ENCODE measurements at places on chromosomes 7 and 10.

DNA sequence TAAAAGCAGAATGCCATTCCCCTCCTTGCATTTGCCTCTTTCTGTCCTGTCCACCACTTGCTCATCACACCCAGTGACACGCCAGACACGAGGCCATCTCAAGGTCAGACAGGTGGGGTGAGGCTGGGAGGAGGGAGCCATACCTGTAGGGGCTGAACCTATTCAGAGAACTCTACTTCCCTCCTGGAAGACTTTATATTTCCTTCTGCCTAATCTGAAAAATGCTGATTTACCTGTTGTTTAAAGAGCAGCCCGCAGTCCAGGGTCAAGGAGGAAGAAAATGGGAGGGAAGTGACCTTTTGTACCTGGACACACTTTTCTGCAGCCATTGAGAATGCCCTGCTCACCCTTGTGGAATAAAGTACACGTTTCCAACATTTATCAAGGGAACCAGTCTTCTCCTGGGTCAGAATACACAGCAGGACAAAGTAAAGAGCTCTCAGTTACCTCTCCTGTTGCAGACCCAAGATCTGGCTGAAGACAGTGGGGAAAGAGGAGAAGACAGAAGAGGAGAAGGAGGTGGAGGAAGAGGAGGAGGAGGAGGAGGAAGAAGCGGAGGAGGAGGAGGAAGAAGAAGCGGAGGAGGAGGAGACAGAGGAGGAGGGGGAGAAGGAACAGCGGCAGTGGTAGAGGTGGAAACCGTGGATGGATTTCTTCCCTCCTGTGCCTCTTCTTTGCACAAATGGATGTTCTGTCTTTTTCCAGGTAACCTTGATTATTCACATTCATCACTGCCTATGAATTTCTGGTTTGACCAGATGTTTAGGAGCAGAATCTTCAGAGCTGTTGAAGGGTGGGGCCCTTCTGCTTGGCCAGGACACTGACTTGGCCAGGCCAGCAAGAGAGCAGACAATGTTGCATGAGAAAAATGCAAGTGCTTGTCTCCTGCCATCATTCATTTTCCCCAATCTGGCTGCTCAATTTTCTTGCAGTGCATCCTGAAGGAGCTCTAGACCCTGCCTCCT is 1.2 kb upstream of the BLNK start:
- no peak for DNase-seq

DNA sequence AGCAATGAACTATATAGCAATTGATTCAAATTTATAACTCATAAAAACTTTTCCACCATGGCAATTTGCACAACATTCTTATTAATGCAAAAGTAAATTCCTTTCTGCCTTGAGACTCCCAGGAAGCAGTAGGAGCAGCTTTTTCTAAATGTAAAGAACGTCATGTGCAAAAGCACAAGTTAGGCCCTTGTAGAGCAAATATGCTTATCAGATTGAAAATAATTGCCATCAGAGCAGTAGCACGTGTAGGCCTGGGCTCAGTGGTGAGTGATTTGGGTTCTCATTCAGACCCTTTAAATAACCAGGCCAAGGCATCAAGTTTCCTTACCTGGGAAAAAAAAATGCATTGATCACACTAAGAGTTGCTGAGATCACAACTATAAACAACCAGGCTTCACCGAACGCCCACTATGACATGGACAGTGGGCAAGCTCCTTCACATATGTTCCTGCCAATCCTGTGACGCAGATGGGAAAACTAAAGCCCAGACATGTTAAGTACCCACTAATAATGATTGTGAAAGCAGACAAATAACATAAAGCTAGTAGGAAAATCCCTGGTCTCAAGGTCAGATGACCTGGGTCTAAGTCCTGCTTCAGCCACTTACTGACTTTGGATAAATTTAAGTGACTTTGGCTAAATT is 22.1 kb upstream of the SAR1A start:
- no peak for DNase-seq

- DNase-seq, result no peak
Observed at GRCh38 chr10:5595591-5595990, 70.8 kb downstream of the ASB13 start.

- DNase-seq, result no peak
Observed at GRCh38 chr10:7475046-7475911, 64.4 kb upstream of the SFMBT2 start.

GRCh38 chr10:3239066-3239919 is 66.7 kb upstream of the PITRM1 start:
- peak; percentile 71 for DNase-seq

GRCh38 chr7:91127325-91127724 is 136.9 kb upstream of the FZD1 start:
- no peak for DNase-seq

DNA sequence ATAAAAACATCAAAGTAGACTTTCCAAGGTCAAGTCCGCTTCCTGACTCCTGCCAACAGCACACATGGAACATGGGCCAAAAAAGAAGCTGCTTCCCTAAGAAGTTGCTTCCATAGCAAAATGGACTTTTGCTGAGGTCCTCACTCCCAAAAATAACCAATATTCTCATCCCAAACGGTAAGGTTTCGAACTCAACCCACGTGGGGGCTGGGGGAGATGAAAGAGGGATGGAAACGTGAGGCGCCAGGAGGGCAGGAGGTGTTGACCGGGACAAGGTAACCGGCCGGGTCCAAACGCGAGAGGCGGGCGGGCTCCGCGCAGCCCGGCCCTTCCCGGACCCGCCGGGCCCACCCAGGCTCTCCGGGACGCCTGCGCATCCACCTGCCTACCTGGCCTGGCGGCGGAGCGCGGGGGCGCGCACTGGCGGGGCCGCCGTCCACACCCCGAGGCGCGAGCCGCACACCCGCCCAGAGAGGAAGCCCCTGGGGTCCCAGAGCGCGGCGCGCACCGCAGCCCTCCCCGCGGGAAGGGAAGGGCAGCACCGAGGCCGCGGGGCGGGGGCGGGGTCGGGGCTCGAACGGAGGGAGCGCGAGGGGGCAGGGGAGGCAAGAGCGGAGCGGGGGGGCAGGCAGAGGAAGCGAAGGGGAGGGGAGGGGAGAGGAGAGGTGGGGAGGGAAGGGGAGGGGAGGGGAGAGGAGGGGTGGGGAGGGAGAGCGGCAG is 742 bp downstream of the LMBR1 start:
- DNase-seq, result peak; percentile 46

Data from stimulated activated CD4-positive, alpha-beta T cell treated with anti-CD3 and anti-CD28 coated beads, Interleukin-12 subunit alpha, Interleukin-12 subunit beta, amount 100 ng/mL, for 48 hours (primary cell).